ENCODE measurements at places on chromosomes 3 and 15.

DNA sequence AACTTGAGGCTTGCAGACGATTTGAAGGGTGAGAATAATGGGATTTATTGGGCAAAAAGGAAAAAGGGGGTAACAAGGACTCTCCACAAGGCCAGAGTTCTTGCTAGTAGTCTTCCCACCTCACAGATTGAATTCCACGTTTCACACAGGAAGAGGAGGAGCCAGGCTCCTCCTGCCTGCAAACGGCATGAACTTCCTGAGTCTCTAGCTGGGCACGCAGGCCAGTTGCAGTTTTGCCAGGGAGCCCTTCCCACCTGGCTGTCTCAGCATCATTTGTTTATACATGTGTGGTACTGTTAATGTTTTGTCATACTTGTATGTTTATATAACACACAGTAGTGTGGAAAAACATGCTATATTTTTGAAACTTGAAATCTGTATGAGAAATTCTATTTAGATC, 155.0 kb downstream of the NLGN1 start:
- no peak for DNase-seq

- DNase-seq, result peak; percentile 58
Measured at GRCh38 chr3:45105855-45106671, 40.1 kb downstream of the CDCP1 start.

GRCh38 chr15:101542306-101543025, 53.0 kb upstream of the PCSK6 start:
- no peak for DNase-seq

- DNase-seq, result no peak
Measured at GRCh38 chr3:101119535-101119934, 126.3 kb upstream of the ABI3BP start.

GRCh38 chr15:70024521-70024920, 73.2 kb downstream of the TLE3 start:
- no peak for DNase-seq

DNA sequence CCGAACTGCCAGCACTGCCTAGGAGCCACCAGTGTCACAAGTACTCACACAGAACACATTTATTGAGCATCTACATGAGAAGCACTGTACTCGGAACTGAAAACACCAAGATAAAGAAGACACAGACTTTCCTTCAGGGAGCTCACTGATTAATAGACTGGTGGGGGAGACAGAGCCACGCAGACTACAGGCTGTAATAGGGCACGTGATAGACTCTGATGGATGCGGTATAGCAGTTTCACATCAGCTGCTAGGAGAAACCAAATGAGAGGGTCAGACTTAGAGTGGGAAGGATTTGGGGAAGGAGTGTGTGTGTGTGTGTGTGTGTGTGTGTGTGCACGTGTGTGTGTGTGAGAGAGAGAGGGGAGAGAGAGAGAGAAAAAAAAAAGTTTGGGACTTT, 12.1 kb downstream of the EPHB1 start:
- no peak for DNase-seq

- no peak for DNase-seq
Measured at GRCh38 chr3:123854905-123855304, 29.2 kb downstream of the MYLK start.

- no peak for DNase-seq
Measured at GRCh38 chr3:42099020-42099765, 8.0 kb downstream of the TRAK1 start.

DNA sequence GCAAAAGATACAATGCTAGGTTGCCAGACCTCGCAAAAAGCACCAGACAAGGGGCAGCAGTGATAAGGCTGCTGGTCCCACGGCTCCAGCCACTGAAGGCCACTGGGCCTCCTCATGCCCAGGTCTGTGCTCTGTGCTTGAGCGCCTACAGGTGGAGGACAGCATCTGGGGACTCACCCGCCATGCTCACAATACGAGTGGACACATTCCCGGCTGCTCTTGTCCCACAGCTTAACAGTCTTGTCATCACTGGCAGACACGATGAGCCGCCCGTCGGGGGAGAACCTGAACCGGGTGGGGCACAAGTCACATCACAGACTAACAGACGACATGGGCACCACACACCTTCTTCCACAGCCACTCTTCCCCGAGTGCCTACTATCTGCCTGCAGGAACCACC, 7.4 kb downstream of the POC1A start:
- DNase-seq, result no peak

Measured in CD4-positive, alpha-beta T cell treated with Interleukin-15 for 4 hours (primary cell).